GM23248 (cell line): ENCODE measurements at places on chromosomes 1 and 21.
A peak's percentile ranks its signal among the peaks of the same experiment; 100 is the strongest.

- DNase-seq: no peak
Measured at GRCh38 chr1:13730751-13731482, 30.9 kb downstream of the PRDM2 start.

- DNase-seq: no peak
Measured at GRCh38 chr1:75733661-75734060, 9.2 kb downstream of the ACADM start.

DNA sequence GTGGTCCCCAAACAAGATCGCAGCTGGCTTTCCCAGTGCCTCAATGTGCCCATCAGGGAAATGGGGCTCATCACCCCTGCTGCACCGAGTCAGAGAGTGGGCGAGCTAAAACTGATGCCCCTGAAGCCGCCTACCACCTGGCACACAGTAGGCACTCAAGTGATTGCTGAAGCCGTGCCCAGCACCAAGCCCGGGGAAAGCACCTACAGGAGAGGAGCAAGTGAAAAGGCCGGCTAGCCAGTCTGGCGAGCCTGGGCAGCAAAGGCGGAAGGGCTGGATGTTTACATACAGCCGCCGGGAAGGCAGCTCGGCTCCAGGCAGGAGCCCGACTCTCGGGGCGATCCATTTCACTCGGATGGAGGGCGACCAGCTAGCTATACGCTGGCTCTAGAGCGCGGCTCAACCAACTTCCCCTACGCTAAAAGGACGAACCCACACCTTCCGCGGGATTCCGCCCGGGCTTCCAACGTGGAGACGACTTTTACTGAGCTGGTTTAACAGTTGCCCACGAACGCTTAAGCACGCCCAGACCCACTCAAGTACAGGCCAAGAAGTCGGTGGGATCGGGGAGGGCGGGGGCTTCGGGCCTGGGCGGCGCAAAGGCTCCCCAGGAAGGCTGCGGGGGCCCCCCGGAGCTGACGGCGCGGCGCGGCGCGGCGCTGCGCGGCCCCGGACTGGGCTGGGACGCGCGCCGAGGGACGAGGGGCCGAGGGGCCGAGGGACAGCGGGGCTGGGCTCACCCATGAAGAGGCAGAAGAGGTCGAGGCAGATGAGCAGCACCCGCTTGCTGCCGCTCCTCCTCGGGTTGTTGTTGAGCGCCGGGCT is 1.0 kb downstream of the PLPP3 start:
- peak; percentile 79 for DNase-seq

GRCh38 chr1:44442791-44443190 is 37.7 kb downstream of the RNF220 start:
- DNase-seq: no peak

GRCh38 chr1:6109688-6110087 is 64.0 kb downstream of the KCNAB2 start:
- no peak for DNase-seq

GRCh38 chr1:221478050-221478949 is 263.6 kb downstream of the DUSP10 start:
- DNase-seq: peak; percentile 94
